ENCODE measurements at places on chromosomes 5 and 9.

DNA sequence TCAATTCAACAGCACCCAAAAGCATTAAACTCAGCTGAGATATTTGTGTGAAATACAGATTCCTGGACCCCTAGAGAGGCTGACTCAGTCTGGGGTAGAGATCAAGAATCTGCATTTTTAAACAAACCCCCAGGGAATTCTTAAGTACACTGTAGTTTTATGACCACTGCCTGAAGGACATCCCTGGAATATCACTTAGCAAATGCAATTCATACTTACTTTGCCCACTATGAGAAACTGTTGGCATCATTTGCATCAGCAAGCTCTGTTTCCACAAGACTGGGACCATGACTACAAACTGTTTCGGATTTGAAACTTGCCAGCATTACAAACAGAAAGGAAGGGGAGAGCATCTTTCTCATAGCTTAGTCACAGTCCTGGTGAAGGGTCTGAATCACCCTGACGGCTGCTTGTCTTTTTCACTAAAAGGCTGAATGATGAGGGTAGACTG is 63.7 kb downstream of the MLLT3 start:
- DNase-seq, result no peak

- no peak for DNase-seq
Observed at GRCh38 chr9:122475717-122476116, 2.0 kb downstream of the OR1J1 start.

- DNase-seq, result no peak
Observed at GRCh38 chr9:114898741-114899140, 31.6 kb downstream of the TNFSF8 start.

DNA sequence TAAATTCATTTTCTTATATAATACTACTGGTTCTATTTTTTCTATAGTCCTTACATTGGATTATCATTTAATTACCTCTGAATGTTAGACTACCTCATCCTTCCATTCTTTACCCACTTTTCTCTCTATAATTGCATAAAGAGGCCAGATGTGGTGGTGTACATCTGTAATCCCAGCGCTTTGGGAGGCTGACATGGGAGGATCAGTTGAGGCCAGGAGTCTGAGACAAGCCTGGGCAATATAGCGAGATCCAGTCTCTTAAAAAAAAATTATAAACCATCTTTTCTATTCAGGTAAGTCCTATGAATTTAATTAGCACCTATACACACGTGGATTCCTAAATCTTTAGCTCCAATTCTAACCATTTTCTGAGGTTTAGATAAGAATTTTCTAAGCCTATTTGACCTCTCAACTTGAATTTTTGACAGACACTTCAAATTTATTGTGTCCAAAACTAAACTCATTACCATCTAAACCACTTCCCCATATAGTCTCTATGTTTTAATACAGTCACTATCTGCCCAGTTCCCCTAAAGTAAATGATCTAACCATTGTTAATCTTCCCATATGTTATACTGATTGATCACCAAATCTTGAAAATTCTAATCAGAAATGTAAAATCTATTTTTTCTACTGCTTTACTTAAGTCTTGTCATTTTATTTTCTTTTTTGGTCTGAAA is 33.0 kb upstream of the CHD1 start:
- DNase-seq, result no peak

- DNase-seq, result no peak
Observed at GRCh38 chr5:177232358-177232757, 71.2 kb downstream of the RAB24 start.

GRCh38 chr5:17022296-17022695 is 86.2 kb upstream of the MYO10 start:
- DNase-seq, result no peak

DNA sequence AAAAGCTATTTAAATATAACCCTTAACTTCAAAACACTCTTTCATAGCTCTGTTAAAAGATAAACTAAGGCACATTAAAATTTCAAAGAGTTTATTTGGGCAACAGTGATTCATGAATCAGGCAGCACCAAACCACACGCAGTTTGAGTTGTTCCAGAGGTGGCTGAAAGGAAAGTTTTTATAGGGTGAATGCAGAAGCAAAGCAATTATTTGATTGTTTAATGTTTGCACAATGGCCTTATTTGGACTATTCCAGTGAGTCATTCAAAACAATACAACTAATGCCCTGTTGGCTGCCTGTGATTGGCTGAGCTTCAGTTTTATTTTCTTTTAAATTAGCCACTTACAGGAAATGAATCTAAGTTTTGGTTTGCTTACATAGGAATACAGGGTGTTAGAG is 125.3 kb downstream of the CEP120 start:
- DNase-seq, result peak; percentile 36

- no peak for DNase-seq
Observed at GRCh38 chr5:4698596-4698995, 441.5 kb upstream of the ADAMTS16 start.

Data from LNCaP clone FGC (cell line).